Stimulated activated CD8-positive, alpha-beta memory T cell treated with anti-CD3 and anti-CD28 coated beads, Interleukin-2, amount 100 ng/mL, for 1 hour (primary cell): ENCODE measurements at places on chromosomes 13 and 19.

DNA sequence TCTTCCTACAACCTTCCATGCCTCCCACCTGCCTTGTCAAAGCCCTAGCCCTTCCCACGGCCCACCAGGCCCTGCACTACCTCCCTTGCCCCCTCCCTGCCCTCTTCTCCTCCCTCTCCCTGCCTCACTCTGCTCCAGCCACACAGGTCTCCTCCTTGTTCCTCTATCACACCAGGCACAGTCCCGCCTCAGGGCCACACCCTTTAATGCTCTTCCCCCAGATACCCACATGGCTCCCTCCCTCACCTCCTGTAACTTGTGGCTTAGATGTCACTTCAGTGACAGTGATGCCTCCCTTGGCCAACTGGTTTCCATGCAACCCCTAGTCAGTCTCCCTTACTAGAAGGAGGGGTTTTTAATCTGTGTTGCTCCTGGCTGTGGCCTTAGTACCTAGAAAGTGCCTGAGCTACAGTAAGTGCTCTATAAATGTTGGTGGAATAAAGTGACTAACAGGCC is 1.3 kb downstream of the SIRT6 start:
- DNase-seq = no peak

DNA sequence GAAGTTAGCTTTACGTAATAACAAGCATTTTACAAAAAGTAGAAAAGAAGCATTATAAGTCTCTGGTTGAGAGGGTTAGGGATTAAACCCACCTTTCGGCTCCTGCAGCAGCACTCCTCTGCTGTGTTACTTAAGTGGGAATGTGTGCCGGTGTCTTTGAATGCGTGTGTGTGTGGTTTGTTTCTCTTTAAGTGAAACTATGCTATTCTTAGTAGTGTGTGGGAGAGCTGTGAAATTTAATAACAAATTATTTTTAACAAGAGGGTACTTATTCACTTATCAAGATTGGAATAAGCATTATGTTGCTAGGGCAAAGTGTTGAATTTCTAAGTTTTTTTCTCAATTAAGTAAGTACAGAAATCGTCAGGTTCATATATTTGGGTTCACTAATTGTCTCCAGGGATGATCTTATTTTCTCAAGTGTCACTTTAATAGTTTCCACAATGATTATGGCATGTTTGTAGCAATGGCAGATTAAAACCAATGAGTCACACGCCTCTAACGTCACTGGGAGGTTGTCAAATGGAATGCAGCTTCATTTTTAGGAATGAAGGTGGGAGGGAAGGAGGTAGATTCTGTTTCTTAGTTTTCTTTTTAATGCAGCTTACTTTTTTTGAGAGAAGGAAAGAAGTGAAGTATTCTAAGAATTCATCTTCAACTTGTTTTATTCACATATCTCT is 151.3 kb downstream of the LMO7 start:
- DNase-seq = no peak

- no peak for DNase-seq
Observed at GRCh38 chr19:39796000-39796498, 17.4 kb downstream of the LEUTX start.

DNA sequence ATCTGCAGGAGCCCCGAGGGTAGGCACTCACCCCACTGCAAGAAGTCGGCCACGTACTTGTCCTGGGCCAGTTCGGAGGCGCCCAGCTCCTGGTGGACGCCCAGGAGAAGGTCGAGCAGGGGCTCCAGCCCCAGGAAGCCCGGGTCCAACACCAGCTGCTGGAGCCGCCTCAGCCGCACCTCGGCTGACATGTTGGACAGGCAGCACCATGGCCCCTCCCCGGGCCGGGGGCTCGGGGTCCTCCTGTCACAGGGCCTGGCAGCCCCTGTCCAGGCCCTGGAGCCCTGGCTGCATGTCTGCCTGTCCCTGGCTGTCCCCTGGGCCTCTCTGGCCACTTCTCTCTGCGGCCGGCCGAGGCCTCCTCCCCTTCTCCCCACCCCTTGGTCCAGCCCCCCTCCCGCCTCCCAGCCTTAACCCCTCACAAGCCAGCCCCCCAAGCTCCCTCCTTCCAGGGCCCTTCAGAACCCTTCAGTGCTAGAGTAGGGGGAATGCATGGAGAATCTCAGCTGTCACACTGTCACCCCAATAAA is at the start of gene DMPK:
Gene DMPK (minus strand): TSS at position 329 of the 530 bp plus-strand sequence. CDS start 138 bp downstream, at position 191.
- no peak for DNase-seq

DNA sequence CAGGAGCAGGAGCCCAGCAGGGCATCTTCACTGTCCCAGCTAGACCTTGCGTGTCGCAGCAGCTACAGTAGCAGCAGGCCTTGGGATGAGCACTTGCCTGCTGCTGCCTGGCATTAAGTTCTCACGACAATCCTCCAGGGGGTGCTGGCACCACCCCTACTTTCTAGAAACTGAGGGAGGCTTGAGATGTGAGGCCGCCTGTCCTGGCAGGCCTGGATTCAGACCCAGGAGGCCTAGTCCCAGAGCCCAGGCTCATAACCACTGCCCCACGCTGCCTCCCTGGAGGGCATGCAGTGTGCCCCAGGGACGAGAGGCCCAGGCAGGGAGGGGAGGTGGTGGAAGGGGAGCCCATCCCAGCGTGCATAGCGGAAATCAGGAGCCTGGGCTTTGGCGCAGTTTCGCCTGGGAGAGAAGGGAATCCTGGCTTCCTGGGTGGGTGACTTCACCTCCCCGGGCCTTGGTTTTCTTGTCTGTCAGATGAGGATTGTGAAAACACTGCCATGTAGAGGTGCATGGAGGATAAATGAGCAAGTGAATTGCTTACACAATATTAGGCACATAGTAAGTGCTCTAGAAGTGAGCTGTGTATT is 26.1 kb downstream of the PPP5C start:
- no peak for DNase-seq

DNA sequence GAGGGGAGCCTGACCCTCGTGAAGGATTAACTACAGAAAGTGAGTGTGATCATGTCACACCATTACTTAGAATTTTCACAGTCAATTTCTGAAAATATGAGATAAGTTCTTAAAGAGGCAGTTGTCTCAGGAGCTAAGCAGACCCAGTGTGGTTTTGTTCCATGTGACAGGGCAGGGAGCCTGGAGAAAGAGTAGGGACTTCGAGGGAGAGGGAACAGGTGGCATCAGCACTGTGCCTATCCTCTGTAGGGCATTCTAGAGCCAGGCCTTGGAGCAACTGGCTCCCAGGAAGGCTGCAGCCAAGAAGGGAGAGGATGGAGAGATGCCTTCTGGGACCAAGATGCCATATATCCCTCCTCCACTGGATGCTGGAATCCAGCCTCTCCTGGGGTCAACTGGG is 183.0 kb downstream of the TSHZ3 start:
- no peak for DNase-seq

DNA sequence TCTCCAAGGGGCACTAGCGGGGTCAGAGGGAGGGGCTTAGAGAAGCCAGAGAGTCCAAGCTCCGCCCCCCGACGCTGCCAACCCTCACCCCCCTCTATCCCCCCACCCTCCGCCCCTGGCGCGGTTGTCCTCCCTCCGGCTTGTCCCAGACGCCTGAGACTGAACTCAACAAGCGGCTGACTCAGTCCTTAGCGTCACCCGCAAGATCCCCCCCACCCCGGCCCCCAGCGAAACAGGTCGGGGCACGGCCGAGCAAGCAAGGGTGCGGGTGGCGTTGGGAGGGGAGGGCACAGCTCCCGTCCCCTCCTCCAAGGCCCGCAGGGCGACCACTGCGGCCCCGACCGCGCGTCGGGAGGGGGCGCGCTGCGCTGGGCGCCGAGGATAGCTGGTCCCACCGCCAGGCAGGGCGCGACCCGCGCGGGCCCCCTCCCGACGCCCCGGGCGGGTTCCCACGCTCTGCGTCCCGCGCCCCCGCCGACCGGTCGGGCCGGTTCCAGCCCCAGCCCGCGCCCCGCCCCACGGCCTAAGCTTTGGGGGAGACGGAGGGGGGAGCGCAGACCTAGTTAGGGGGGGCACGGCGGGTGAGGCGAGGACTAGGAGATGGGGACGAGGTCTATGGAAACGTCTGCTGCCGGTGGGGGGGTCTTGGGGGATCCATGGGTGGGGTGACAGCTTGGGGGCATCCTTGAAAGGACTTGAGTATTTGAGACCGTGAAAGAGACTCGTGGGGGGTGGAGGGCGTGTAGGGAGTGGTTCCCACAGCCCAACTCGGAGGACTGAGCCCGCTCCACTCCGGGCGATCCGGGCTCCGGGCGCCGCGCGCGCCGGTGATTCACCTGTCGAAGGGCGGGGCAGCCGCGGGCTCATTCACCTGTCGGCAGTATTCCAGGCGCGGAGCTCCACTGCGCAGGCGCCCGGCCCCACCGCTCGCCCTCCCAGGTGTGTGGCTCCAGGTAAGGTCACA is 5.1 kb downstream of the NOTCH3 start:
- DNase-seq = no peak

GRCh38 chr13:35228536-35228935 is 248.0 kb downstream of the MAB21L1 start:
- DNase-seq = no peak

- DNase-seq = no peak
Observed at GRCh38 chr13:28100150-28101121, at the start of gene FLT3. TSS of gene FLT3 (minus strand) at chr13:28100576. CDS start at chr13:28100510, 66 bp downstream.

DNA sequence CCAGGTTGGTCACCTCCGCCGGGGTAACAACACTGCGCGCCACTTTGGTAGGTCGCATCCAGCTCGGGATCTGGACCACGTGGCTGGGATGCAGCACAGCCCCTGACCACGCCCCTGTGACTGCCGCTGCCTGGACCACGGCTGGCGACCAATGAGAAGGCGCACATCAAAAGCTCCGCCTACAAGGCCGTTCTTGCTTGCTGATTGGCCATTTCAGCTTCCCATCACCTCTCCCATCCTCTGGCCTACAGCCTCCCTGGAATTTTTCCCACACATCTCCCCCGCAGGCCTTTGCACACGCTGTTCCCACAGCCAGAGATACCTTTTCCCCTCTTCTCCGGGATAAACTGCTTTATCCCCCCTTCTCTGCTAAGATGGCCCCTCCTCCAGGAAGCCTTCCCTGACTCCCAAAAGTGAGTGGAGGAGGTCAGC is 12.5 kb upstream of the MAP1S start:
- DNase-seq = no peak

- DNase-seq = no peak
Observed at GRCh38 chr13:110774490-110774889, 61.0 kb downstream of the ING1 start.

DNA sequence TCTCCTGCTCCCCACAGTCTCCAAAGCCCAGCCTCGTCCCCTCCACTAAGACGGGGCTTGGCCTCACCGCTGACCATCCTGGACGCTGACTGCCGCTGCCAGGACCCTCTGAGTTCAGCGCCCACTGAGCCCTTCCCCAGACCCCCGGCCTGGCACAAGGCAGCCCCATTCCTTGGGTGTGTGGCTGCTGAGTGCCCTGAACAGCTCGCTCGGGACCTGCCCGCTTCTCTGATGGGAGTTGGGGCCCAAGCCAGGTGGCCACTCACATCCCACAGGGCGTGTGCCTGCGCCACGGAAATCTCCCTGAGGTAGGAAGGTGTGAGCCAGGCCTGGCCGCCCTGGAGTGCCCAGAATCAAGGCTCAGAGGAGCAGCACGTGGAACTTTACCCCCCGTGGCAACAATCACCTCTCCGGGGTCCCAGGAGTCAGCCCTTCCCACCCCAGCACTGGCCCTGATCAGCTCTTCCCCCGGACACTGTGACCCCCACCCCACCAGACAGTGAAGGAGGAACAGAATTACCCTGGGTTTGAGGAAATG is 20.8 kb downstream of the C13orf46 start:
- no peak for DNase-seq

DNA sequence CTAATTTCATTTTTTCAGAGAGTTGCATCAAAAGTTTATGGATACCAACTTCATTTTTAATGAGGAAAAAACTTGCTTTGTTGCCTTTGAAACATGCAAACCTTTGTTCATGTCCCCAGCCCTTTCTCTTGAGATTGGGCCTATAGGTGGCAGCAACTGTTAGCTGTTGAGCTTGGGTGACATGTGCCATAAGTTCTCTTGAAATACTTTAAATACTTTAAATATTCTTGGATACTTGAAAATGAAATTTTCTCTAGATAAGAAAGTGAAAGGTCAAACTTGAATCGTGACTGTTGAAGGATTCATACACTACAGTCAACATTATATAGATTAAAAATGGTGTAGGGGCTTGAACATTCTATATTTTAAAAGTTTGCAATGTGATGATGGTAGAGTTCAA is 294.9 kb downstream of the NDFIP2 start:
- DNase-seq = no peak

GRCh38 chr19:461721-462551 is 1.1 kb upstream of the SHC2 start:
- no peak for DNase-seq

DNA sequence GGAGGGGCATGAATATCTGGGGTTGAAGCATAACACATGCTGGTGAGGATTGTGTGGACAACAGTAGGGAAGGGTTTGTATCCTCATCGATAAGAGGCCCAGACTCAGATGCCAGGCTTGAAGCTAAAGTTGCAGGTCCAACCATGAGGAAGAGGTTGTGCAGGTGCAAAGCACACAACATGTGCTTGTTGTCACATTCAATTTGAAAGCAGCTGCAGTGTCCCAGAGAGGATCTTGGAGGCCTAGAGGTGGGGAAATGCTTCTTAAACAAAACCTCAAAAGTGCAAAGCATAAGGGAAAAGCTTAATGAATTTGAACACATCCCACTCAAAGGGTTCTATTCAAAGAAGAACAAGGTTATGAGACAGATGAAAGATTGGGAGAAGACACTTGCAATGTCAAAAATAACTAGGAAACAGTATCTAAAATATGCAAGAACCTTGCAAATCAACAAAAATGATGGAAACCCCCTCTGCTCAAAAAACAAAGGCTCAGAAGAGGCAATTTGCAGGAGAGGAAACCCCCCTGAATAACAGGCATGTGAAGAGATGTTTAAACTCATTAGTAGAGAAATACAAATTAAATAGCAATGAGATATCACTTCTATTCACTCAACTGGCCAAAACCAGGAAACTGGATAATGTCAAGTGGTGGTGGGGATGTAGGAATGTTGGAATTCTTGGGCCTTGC is 187.1 kb downstream of the KATNAL1 start:
- no peak for DNase-seq

DNA sequence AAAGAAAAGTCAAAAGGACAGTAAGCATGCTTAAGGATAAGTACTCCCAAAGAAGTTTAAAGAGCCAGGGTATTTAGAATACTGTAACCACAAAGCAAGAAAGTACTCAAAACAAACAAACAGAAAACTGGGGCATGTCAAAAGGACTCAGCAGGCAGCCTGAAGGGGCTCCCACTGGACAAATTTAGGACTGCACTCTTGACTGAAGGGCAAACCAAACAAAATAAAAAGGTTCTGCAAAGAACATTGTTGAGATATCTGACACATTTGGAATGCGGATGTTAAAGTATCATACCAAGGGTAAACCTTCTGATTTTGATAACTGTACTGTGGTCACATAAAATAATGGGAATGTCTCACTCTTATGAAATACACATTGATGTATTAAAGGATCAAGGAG is 157.4 kb downstream of the TNFSF13B start:
- no peak for DNase-seq
